Sigmoid colon (tissue), 7 donors: ENCODE measurements at places on chromosomes 2 and 18. TPM values are rescaled to one million over a fixed set of nuclear protein-coding genes. Genes with fewer than 3 reads are reported as not detected.
A peak's percentile ranks its signal among the peaks of the same experiment; 100 is the strongest.

DNA sequence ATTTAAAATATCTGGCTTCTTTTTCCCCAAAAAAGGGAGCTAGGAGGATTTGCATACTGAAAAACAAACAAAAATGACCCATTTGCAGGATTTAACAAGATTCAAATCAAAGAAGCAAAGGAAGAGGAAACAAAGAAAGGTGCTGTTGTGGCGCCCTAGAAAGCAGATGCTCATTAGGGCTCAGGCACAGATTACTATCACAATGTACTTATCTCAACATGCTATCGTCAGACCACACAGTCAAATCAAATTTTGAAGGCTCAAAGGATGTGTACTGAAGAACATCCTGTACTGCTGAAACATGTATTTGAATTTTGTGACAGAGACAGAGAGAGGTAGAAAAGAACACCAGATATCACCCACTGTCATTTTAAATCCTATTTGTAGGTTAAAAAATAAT is 10.9 kb downstream of the RBMS1 start:
- no peaks in the 10 kb centered on the region for H3K27me3 ChIP-seq
- DNase-seq, result no peak
- peak overlapping the region; percentile 50 for H3K27ac ChIP-seq
- H3K4me3 ChIP-seq, result no peak overlapping the region

DNA sequence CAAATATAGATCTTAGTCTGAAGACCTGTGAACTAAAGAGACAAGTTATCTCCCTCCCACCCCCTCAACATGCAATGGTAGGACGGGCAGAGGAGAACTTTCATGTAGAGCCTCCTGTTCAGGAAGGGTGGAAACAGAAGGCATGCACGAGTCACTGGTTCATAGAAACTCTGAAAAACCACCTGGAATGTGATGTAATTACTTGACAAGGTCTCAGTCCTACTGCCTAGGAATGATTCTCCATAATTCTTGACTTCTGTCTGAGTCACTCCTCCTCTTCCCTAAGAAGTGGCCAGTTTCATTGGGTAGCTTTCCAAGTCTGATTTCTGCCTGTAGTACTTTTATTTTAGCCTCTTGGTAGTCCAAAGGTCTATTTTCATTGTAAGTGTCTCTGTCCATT is 277.3 kb downstream of the PTPRM start:
- no peak for DNase-seq
- H3K27me3 ChIP-seq, result no peaks in the 10 kb centered on the region
- no peak overlapping the region for H3K4me3 ChIP-seq
- H3K4me1 ChIP-seq, result peaks cover 6% of the 10 kb centered on the region
- H3K27ac ChIP-seq, result no peak overlapping the region

- no peak overlapping the region for H3K27ac ChIP-seq
- H3K27me3 ChIP-seq, result no peaks in the 10 kb centered on the region
- peaks cover 9% of the 10 kb centered on the region for H3K4me1 ChIP-seq
- no peak for DNase-seq
Observed at GRCh38 chr2:157894694-157895435, 18.7 kb upstream of the ACVR1 start.

DNA sequence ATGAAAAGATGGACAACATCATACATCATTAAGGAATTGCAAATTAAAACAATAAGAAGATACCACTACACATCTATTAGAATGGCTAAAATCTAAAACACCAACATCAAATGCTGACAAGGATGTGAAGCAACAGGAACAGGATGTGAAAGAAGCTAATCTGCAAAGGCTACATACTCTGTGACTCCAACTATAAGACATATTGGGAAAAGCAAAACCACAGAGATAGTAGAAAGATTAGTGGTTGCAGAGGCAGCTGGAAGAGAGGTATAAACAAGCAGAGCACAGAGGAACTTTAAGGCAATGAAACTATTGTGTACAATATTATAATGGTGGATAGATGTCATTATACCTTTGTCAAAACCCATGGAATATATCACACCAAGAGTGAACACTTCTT is 393.7 kb upstream of the RAB6C start:
- no peak overlapping the region for H3K4me3 ChIP-seq
- H3K27me3 ChIP-seq, result no peaks in the 10 kb centered on the region
- DNase-seq, result no peak
- no peaks in the 10 kb centered on the region for H3K36me3 ChIP-seq
- H3K27ac ChIP-seq, result no peak overlapping the region

Gene TMEM198
- total RNA-seq, result 1.7 TPM

Gene ABCG8
- not detected for total RNA-seq
